ENCODE measurements at places on chromosomes 7 and 10.

GRCh38 chr10:93775356-93775755 lies 17.6 kb downstream of the LGI1 start:
- DNase-seq = no peak

GRCh38 chr7:93475811-93476210 lies 98.7 kb downstream of the CALCR start:
- no peak for DNase-seq

GRCh38 chr10:6400331-6400730 lies 179.7 kb downstream of the PRKCQ start:
- DNase-seq = no peak

DNA sequence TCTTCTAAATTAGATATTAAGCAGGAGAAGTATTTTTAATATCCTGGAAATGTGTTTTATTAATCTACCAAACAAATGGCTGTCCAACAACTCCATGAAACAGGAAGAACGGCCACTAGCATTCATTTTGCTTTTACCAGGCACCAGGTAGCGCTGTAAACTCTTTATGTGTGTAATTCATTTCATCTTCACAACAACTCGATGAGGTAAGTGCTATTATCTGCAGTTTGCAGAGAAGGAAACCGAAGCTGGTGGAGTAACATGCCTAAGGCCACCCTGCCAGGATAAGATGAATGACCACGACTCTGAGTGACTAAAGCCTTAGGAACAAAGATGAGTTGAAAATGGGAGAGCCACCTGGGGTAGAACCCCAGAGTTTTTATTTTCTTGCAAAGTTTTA lies 101.2 kb downstream of the KIAA1217 start:
- DNase-seq = no peak

- DNase-seq = no peak
These were observed 130.9 kb downstream of the GNAT3 start for GRCh38 chr7:80380957-80381356.

DNA sequence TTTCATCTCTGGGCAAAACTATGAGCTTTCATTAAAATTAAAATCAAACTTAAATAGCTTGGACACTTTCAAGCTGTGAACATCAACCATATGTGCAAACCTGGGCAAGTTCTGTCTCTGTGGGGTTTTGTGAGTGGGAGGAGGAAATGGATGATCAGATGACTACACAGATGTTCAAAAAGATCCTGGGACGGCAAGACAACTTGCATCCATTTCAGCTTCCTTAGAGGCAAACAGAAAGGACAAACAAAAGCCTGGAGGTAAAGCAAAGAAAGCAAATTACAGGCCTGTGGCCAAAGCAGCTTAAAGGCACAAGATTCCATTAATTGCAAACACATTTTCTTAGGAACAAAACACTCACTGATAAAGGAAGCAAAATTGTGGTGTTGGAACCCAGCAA lies 222.2 kb downstream of the NEBL start:
- DNase-seq = no peak
